ENCODE measurements at places on chromosomes 2 and 18. TPM values are rescaled to one million over a fixed set of nuclear protein-coding genes. Genes with fewer than 3 reads are reported as not detected.

- DNase-seq, result no peak
Observed at GRCh38 chr2:164821338-164821737, 20.3 kb downstream of the COBLL1 start.

SLC40A1 gene
- total RNA-seq, result 4.6 TPM

CDH2 gene
- 0.22 TPM for total RNA-seq

GRCh38 chr2:39059366-39059952 lies 61.4 kb downstream of the SOS1 start:
- DNase-seq, result no peak
